ENCODE measurements at places on chromosomes 4 and X.

DNA sequence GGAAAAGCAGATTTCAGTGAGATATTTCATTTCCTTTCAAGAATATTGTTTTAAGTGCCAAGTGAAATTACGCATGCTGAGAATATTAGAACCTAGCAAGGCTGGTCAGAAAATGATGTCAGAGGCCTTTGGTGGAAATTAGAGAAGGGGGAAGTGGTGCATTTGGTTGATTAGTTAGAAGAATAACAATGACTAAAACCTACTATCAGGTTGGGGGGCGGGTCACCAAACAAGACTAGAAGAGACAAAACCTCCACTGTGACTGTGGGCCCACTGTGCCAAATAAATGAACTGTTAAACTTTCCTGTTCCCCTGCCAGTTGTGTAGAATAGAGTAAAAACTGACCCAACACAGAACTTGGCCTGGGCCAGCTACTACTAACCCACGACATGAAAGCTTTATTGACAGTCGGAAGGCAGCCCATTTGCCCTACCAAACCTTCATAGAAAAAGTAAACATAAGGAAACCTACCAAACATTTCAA lies 2.9 kb downstream of the RAPGEF2 start:
- no peak for DNase-seq

- DNase-seq = no peak
These were observed 181.8 kb downstream of the AFF2 start for GRCh38 chrX:148682206-148682605.

DNA sequence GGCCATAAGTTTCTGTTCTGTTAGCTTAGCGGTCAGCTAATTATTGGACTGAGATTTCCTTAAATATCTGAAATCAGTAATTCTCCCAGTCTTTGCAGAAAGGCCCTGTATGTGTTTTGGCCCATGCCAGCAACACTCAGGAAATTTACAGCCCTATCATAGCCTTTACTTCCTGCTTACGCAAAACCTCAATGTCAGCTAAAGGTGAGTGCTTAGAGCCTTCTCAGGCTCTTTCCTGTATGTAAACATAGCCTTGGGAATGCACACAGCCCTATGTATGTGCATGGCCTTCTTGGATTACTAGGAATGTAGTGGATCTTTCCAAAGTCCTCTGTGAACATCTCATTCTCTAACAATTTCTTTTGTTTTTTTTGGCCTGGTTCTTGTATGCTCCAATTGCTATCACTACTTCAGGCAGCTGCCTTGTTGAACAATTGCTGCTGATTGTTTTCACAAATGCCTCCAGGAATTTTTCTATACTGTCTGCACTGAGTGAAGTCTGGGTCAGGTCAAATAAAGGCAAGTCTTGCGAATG lies 200.0 kb downstream of the PPP1R2C start:
- DNase-seq = no peak

DNA sequence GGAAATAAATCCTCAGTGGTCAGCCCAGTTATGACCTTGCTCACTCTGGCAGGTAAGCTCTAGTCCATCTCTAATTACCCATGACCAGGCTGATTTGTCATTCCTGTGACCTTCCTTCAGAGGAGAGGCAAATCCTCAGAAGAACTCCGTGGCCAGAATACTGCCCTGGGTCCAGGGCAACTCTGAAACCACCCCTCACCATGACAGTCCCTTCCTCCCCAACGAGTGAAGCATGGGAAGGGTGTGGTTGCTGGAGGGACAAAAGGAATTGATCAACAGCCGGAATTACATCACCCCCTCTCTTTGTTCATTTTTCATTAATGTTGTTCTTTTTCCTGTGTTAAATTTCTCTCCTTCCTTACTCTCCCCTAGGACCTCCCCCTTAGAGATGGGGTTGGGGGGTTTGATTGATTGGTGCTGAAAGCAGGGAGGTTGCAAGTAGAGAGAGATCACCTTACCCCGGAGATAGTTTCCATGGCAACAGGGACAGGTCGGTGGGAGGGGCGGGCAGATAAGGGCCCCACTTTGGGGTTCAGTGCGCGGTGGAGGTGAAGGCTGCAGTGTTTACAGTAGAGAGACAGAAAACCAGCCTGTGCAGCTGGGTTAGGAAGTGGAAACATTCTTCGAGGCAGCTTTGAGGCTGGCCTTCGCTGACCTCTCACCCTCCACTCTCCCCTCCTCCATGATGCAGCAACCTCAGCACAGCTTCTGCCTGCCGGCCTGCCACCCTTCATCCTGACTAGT lies 647.4 kb downstream of the BCOR start:
- DNase-seq = no peak

GRCh38 chr4:139508581-139509237 lies 47.3 kb downstream of the SETD7 start:
- no peak for DNase-seq

- DNase-seq = no peak
These were observed 117.0 kb downstream of the DCK start for GRCh38 chr4:71110499-71110898.

DNA sequence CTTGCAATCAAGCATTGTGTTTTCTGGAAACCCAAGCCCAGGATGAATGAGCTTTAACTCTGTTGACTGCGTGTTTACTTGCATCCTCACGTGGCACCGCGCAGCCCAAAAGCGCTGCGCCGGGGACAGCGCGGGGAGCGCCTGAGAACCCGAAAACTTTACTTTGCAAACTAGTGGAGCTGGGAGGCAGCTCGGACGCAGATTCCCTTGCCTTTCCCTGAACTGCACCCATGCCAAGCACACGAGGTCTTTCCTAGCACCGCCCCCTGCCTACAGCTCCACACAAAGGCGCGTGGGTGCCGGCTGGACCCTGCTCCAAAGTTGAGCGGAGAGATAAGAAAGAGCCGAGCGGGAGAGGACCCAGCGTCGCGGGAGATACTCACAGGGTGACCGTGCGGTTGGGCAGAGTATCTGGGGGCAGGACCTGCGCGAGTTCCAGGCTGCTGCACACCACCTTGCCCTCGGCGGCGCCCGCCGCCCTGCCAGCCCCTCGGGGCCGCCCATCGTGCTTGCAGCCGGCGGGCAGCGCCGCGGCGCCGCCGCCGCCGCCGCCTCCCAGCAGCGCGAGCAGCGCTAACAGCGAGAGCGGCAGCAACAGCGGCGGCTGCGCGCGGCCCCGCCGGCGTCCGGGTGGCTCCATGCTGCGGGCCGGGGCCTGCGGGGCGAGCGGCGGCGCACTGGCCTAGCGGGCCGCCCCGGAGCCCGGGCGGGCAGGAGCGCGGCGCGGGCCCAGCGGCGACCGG lies 550 bp downstream of the ADGRA3 start:
- DNase-seq = no peak

DNA sequence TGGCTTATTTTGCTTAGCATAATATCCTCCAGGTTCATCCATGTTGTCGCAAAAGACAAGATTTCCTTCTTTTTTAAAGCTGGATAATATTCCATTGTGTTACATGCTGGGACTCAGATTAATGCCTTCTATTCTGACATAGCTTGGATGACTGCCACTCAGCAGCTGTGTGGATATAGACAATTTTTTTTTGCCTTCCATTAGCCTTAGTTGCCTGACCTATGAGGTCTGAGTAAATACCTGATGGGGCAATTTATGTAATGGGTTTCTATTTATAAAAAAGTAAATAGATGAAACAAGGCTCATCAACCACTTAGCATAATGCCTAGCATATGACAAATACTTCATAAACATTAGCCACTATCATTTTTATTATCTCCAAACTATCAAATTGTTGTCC lies 515.4 kb downstream of the ZNF674 start:
- no peak for DNase-seq

DNA sequence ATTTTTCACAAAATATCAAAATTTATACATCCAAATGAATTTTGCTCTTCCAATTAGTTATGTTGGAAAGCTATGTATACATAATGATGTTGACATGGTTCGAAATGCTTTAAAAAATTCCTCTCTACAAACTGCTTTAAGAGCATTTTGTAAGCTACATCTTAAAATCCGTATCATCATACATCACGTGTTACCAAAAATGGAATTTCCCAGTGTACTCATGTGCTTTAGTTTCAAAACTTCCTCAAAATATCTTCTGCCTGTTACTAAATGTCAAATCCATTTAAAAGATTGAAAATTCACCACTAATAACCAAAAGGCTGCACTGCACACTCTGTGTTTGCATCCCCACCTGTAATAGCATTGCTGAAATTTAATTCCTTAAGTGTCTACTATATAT lies 87.9 kb downstream of the WDFY3 start:
- no peak for DNase-seq

DNA sequence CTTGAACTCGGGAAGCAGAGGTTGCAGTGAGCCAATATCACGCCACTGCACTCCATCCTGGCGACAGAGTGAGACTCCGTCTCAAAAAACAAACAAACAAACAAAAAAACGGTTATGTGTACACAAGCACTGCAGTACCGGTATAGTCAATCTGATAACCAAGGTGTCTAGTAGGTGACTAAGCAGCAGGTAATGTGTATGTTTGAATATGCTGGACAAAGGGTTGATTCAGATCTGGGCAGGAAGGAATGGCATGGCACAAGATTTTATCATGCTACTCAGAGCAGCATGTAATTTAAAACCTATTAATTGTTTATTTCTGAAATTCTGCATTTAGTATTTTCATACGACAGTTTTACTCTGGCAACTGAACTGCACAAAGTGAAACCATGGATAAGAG lies 41.7 kb downstream of the MAGEC1 start:
- DNase-seq = no peak

DNA sequence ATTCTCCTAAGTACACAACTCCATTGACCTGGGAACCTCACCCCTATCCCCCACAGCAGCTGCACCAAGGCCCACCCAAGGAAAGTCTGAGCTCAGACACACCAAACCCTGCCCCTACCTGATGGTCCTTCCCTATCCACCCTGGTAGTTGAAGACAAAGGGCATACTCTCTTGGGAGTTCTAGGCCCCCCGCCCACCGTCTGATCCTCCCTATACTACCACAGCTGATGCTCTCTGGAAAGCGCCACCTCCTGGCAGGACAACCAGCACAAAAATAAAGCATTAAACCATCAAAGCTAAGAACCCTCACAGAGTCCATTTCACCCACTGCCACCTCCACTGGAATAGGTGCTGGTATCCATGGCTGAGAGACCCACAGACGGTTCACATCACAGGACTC lies 83.6 kb downstream of the ANAPC10 start:
- no peak for DNase-seq

DNA sequence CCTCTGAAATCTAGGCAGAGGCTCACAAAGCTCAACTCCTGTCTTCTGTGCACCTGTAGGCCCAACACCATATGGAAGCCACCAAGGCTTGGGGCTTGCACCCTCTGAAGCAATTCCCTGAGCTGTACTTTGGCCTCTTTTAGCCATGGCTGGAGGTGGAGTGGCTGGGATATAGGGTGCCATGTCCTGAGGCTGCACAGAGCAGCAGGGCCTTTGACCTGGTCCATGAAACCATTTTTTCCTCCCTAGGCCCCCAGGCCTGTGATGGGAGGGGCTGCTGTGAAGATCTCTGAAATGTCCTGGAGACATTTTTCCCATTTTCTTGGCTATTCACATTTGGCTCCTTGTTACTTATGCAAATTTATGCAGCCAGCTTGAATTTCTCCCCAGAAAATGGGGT lies 20.9 kb upstream of the COL25A1 start:
- DNase-seq = no peak

DNA sequence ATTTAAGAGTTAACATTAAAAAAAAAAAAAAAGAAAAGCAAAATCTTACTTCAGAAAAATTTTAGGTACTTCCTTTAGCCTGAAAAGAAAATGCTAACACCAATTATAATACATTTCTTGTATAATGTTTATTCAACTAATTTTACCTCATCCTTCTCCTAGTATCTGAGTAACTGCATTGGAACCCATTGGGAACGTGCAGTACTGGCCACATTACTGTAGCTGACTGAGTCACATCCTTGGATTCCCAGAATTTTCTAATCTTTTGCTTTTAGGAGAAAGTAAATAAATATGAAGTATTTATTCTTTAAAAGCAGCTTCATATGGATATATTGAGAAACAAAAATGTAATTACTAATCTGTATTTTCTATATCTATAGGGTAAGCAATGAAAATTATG lies 82.6 kb upstream of the SLITRK2 start:
- DNase-seq = no peak

GRCh38 chrX:29841750-29842149 lies 373.6 kb upstream of the MAGEB2 start:
- DNase-seq = no peak

DNA sequence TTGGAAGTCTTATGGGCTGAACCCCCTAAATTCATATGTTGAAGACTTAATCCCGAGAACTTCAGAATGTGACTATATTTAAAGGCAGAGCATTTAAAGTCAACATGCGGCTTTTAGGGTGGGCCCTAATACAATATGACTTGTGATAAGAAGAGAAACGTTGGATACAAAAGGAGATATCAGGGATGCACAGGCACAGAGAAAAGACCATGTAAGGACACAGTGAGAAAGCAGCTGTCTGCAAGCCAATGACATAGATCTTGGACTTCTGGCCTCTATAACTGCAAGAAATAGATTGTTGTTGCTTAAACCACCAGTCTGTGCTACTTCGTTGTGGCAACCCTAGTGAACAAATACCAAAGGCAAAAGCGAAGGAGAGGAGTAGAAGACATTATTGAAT lies 42.2 kb downstream of the GABRG1 start:
- no peak for DNase-seq

DNA sequence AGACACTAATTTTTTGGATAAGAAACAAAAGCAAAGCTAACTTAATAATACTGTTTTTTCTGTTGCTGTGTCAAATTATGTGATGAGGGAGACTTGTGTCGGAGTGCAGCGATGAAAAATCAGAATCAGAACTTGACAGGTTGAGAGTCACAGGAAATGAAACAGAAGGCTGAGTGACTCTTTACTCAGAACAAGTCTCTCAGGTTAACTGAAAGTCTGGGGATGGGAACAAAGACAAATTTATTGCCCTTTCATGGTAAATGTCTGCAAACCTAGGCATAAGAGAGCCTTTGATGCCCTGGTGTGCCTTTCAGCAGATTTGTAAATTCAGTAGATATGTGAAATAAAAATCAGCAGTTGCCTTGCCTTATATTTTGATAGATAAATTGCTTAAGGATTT lies 96.0 kb downstream of the ADGRL3 start:
- DNase-seq = no peak

GRCh38 chr4:156329779-156330178 lies 376.1 kb upstream of the CTSO start:
- no peak for DNase-seq

GRCh38 chrX:42992199-42992943 lies 214.4 kb upstream of the PPP1R2C start:
- DNase-seq = no peak

- DNase-seq = no peak
These were observed 46.6 kb downstream of the SMPX start for GRCh38 chrX:21711129-21711847.

GRCh38 chrX:123339221-123339905 lies 155.3 kb downstream of the GRIA3 start:
- no peak for DNase-seq

- DNase-seq = no peak
These were observed 280.3 kb upstream of the KLF3 start for GRCh38 chr4:38383646-38384121.

- no peak for DNase-seq
These were observed 232.9 kb upstream of the ANKRD50 start for GRCh38 chr4:124945422-124945821.

DNA sequence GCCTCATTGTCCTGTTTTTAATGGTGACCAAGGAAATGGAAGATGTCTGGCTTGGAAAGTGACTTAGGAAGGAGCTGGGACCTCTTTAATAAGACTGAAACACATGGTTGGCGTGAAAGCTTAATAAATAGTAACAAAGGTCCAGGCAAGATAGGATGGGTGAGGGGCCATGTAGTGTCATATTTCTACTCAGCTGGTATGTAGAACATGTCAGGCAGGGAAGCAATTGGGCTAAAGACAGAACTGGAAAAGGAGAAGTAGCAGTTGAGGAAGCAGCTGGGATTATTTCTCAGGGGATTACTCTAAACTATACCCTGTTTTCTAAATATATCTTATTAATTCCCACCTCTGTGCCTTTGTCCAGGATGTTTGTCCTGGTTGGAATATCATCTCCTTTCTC lies 18.6 kb downstream of the ITGB1BP2 start:
- DNase-seq = no peak
